Activated T-cell treated with anti-CD3 and anti-CD28 coated beads for 24 hours (primary cell): ENCODE measurements at places on chromosomes 3 and 15.

- DNase-seq = no peak
Observed at GRCh38 chr3:76199382-76199781, 414.0 kb upstream of the ZNF717 start.

- no peak for DNase-seq
Observed at GRCh38 chr3:41662288-41662687, 299.6 kb downstream of the ULK4 start.

DNA sequence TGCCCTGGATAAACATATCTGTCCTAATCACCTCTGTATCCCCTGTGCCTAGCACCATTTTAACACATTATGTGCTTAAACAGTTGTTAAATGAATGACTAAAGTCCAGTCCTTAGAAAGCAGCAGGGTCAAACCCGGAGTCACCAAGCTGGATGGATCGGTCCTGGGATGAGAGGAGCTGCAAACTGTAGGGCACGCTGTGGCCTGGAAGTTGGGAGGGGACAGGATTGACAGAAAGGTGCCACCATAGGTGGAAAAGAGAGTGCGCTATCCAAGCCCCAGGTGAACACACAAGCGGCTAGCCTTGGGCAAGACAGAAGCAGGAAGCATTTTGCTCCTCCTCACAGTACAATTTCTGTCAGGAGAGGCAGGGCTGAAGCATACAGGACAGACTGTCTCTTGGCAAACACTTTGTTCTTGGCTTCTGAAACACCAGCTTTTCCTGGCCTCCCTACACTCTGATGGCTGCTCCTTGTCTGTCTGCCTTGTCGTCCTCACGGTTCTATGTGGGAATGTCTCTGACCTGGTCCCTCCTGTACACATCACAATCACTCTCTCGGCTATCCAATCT lies 48.4 kb upstream of the KY start:
- no peak for DNase-seq

DNA sequence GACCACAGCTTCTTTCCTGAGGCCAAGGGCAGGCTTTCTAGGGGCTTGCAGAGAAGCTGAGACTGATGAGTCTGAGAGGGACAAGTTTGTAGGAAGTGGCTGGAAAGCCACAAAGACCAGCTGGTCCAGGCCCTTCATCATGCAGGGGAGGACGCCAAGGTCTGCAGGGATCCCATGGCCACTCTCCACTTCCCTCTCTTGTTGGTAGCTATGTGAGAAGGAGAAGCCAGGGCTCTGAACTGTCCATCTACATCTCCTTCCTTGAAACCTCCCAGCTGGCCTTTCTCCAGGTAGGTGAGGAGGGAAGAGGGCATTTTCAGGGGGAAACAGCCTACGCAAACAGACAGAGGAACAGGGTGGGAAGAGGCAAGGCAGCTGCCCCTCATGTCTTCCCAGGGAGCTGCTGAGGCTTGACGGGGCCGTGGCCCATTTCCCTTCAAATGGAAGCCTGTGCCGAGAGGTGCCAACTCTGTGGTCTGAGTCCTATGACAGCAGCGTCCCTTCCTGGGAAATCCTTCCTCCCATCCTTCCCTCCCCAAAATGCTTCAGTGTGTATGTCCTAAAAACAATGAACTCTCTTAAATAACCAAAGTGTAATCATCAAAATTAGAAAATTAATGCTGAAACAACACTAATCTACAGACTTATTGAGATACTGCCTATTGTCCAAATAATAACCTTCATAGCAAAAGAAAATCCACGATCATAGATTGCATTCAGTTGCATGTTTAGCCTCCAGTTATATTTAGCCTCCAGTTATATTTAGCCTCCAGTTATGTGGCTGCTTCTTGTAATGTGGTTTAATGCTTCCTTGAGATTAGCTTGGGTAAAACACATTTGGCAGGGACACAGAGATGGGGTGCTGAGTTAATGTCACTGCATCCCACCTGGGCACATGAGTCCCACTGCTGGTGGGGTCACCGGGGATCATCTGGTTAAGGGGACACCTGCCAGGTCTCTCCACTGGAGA lies 36.0 kb downstream of the GNB5 start:
- DNase-seq = no peak

DNA sequence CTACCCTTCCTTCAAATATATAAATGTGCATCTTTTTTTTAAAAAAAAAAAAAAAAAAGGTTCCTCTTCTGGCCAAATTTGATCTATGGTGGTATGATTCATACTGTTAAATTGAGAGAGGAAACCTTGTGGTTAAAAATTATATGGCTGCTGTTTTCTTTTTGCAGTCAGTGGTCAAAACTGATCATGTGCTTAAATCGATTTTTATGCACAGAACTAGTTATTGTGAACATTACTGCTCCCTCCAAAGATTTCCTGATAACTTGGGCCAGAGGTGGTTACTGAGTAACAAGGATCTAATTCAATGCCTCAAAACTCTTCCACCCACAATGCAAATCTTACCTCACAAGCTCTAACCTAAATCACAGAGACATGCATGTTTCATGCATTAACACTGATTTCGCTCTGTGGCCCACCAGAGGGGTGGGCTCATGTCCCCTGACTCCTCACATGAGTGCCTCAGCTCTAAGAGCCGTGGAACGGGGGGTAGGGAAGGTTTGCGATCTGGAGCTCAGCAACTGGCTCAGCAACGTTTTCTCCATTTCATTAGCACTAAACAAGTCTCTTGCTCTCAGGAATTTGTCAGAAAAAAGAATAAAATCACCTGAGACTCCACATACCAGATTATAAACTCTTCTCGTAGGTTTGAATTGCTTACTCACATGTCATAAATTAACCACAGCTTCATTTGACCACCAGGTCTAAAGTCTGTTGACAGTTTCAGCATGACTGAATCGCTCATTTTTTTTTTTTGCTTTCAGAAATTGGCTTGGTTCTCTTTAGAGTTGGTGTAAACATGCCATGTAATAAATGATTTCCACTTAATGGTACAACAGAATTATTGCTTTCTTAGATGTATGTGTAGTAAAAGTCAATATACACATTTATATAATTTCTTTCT lies 280.4 kb downstream of the CD47 start:
- no peak for DNase-seq

DNA sequence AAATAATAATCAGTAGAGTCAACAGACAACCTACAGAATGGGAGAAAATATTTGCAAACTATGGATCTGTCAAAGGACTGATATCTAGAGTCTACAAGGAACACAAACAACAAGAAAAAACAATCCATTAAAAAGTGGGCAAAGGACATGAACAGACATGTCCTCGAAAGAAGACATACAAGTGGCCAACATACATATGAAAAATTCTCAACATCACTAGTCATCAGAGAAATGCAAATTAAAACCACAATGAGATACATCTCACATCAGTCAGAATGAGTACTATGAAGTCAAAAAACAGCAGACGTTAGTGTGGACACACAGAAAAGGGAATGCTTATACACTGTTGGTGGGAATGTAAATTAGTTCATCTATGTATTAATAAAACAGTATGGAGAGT lies 33.7 kb downstream of the SLC2A2 start:
- DNase-seq = no peak

DNA sequence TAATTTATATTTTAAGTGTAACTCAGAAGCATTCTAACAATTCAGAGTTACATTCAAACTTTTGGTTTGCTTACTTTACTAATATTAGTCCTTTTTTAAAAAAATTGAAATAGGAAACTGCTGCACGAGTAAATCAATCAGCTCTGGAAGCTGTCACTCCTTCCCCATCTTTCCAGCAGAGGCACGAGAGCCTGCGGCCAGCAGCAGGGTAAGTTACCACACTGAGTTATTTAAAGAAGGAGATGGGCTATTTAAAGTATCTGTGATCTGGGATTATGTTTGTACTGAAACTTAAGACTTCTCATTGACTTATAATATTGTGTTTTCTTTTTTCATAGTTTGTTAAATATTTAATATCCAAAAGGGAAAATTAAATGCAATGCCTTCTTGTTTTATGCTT lies 29.3 kb downstream of the APPL1 start:
- DNase-seq = no peak

GRCh38 chr15:66931768-66932633 lies 133.4 kb upstream of the SMAD3 start:
- no peak for DNase-seq

DNA sequence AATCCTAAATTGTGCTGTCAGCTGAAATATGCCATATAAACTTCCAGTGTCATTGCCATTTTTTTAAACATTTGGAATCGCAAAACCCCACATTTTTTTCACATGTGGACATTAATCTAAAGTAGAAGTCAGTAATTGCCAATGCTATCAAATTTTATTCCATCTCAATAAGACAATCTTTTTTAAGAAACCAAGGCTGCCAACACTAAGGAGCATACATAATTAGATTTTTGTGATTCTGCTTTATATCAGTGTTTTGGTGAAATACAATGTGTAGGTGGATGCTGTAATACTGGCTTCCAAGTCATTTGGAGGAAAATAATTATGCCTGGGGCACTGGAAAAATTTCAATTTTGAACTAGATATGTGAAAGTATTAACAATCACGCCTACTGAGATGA lies 256.7 kb downstream of the ZPLD1 start:
- DNase-seq = no peak

DNA sequence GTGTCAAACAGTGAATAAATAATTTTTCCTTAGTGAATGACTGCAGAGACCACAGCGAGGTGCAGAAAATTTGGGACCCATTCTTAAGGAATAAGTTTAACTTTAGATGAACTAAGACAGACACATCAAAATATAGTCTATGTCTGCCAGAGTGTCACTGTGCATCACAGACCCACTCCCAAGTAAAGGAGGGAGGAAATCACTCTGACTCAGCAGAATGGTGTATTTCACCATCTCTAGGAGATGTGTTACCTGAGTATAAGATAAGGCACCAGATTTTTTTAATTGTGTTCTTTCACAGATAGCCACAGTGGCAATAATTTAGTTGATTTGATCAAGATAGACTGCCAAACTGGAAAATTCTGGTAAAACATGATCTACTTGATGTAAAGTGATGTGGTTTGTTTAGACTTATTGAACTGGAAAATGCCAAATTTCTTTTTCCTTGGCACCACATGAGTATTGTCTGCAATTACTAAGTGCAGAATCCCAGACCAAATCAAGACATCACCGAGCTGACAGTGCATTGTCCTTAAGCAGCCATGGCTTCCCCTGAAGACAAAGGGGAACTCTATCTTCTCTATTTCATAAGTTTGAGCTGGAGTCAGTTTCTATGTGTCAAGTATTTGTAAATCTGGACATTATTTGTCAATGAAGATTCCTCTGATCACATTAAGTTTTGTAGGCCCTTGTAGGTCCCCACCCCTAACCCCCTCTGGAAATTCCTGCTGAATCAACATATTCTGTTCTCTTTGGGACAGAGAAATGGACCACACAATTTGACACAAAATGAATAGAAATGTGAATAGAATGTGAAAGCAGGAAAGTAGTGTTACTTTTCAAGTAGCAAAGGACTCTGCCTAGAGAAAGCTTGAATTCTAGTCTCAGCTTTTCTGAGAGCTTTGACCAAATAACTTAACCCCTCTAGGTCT lies 47.6 kb downstream of the TIPARP start:
- DNase-seq = no peak

DNA sequence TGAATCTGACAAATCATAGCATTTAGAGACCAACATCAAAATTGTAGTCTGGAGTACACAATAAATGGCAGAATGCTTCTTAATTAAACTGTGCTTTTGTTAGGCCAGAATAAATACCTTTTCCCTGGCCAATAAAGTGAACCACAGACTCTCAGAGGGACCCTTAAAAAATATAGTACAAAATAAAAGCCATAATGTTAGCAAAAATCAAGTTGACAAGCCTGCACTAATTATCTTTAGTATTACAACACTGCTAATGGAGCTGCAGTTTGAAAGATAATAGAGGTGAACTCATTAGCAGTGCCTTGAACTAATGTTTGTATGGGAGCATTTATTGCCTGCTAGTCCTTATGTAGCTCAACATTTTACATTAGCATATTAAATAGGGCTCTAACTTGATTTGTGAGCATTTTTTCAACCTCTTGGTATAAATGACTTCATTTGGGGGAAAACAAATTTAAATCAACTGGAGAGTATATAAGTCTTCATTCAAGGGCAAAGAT lies 801.3 kb downstream of the EPHA3 start:
- no peak for DNase-seq

DNA sequence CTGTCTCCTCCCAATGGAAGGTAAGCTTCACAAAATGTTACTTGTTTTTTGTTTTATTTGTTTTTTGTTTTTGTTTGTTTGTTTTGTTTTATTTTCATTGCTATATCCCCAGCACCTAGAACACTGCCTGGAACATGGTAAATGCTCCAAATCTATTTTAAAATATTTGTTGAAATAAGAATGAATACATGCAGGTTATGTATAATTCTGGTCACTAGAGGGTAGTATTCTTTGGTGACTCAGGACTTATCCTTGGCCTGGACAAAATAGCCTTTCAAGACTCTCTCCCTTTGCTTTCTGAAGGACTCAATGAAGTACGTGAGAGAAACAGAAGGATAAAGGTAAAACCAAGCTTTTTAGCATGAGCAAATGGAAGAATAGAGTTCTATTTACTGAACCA lies 46.9 kb upstream of the PPP2R3A start:
- no peak for DNase-seq

DNA sequence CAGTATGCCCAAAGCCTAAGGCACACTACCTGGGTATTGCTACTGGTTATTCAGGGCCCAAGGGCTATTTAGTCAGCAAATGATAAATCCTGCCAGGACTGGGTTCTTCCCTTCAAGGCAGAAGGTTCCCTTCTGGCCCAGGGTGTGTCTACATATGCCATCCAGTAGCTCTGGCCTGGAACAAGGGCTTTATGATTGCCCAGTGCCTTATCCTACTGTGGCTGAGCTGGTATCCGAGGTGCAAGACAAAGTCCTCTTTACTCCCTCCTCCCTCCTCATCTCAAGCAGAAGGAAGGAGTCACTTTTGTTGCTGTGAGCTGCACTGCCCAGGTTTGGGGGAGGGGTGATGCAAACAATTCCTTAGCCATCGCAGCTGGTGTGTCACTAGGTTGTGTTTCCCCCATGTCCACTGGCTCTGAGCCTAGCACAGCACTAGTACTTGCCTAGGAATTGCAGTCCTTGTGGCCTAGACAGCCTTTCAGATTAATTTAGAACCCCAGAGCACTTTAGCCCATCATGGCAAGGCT lies 221.8 kb upstream of the TGFBR2 start:
- DNase-seq = no peak

GRCh38 chr15:50415752-50416404 lies 8.3 kb upstream of the USP8 start:
- no peak for DNase-seq

DNA sequence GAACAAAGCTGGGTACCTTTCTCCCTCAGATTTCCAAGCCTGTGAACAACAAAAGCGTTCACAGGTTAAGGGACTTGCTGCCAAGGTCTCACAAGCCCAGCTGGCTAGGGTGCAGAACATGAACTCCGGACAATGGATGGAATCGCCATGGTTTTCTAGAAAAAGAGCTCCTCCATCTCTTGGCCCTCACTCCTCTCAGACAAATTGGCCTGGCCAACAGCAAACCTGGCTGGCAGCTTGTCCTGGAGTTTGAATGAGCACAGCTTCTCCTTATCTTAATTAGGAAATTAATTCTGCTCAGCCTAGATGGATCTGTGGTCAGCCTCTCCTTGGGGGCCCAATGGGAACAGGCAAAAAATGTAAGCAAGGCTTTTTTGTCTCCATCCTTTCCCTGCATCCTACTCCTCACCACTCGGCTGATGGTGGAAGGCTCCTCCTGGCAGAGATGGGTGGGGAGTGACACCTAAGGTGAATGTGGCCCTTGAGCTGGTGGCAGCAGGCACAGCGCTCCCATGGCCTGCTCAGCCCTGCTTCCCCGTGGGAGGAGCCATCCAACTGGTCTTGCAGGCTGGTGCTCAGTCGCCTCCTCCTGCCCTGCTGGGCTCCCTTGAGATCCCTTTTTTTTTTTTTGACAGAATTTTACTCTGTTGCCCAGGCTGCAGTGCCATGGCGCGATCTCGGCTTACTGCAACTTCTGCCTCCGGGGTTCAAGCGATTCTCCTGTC lies 5.8 kb downstream of the KLHL25 start:
- no peak for DNase-seq

- DNase-seq = no peak
Observed at GRCh38 chr15:78455749-78456148, 17.7 kb downstream of the IREB2 start.
